ENCODE measurements at places on chromosomes 11 and 22.

DNA sequence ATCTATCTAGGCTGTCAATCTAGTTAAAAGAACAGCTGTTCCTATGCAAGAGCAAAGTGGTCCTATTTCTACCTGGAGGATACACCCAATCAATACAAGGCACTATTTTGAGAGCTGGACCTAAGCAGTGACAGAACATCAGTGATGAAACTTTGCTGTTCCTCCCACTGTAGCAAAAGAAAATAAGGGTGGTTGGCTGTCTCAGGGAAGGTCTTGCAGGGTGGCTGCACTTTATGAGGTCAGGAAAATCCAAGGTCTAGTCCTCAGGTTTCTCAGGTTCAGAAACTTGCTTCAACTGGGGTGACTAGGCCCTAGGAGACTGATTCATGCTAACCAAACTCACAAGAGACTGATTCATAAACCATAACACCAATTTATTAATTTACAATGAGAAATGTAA, 11.6 kb downstream of the CPSF7 start:
- DNase-seq, result no peak

DNA sequence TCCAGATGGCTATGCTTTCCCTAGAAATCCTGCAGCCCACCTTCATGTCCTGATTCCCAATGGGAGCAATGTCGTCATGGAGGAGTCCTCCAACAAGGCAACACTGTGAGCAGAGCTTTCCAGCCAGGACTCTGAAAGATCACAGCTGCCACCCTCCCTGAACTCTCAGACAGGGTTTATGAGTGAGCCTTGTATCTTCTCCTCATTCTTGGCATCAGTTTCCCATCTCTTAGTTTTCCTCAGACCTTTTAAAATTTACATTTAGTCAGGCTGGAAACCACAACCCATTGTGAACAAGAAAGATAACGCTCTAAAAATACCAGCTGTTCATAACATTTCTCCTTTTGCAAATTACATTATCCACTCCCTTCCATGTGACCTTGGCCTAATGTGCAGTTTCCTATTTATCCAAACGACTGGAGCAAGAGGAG, 15.6 kb upstream of the LYVE1 start:
- DNase-seq, result no peak

DNA sequence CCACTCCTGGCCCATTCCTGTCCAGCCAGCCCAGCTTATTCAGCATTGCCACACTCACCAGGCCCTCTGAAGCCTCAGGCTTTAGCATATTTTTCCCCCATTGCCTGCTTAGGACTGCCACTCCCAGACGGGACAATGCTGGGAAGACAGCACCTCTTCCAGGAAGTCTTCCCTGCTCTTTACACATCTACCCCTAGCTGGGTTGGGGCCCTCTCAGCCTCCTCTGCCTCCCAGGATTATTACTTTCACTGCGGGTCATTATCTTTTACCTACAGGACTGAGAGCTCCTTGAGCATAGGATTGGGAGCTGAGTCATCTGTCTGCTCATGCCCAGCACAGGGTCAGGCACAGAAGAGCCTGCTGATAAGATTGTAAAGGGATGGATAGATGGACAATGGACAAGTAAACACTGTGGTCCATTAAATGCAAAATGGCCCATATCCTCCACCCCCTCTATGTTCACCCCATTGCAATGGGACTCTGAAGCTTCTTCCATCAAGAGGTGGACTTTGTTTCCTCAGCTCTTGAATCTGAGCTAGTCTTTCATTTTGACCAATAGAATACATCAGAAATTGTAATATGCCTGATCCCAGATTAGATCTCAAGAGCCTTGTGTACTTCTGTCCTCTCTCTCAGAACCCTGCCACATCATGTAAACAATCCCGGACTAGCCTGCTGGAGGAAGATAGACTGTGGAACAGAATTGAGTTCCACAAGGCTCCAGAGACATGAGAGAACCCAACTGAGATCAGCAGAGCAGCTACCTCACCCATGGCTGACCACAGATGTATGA, 32.0 kb upstream of the LRRC32 start:
- no peak for DNase-seq

DNA sequence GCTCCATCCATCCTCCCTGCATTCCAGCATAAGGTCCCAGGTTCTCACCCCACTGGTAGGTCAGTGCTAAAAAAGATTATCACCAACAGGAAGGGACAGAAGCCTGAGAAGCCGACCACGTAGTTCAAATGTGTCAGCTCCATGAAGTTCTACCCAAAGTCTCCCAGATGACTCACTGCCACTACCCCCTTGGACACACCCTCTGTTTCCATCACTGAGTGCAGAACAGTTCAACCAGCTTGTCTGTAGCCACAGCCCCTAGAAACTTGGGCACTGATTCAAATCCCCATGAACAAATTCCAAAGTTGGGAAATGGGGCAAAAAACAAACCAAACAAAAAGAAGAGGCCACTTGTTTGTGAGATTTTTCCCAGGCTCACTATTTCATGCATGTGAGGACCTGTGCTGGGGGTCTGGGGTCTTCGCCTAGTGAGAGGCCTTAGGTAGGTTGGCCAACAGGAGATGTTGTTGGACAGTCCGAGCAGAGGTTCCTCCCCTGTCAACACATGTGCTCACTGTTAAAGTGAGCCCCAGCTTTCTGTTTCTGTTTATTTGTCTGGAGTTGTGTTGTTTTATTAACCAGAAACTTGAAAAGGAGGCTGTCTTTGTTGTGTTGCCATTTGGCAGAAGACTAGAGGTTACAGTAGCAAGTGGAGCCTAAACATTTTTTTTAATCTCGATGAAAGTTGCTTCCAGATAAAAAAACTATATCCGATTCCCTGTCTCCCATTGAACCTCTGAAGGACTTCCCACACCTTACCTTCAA, 24.2 kb upstream of the FLI1 start:
- DNase-seq, result no peak

DNA sequence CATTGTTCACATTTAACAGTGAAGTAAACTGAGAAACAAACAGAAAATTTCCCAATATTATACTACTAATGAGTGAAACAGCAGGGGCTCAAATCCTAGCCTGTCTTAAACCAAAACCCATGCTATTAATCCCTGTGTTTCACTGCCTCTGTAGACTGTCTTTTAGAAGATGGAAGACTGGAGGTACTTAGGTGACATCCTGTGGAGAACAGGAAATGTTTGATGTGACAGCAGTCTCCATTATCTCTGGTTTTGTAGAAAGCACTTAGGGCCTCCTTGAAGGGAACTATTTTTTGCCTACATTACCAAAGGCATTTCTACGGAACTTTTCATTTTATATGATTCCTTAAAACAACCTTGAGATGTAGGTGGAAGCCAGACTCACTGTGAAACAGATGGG, 288.1 kb upstream of the SORL1-AS1 start:
- DNase-seq, result no peak

Data from esophagus squamous epithelium (tissue), 5 donors.